ENCODE measurements at places on chromosomes 6 and 20.

DNA sequence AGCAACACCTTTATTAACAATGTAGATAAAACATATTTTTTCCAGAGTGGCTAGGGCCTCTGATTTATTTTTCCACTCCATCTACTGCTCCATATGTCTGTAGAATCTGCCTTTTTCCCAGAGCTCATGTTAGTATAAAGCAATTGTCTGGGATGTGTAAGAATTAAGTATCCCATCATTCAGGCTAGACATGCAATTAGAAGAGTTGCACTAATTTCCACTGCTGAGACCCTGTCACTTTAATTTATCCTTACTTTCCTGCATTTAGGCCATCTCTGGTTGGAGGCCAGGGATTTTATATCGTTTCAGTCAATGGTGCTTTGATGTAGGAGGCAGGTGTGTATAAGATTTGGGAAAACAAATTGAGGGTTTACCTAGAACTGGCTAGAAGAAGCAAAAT lies 286.1 kb upstream of the POU3F2 start:
- DNase-seq = no peak

- DNase-seq = no peak
Observed at GRCh38 chr20:22509090-22509842, 75.1 kb downstream of the FOXA2 start.

GRCh38 chr20:43271980-43272379 lies 82.3 kb upstream of the PTPRT start:
- DNase-seq = no peak

DNA sequence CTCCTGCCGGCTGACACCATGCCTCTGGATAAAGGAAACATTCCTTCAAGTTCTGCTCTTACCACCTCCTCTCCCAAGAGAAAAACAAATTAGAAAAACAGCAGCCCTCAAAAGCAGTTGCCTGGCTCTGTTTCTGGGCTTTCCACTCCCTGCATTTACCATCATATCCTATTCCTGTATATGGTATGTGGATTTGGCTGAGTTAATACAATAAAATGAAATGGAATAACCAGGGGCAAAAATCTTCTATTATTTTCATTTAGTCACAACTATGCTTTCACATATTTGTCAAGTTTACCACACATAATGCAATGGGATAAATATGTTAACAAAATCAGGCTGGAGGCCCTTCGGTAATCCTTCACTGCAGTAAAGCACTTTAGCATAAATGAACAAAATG lies 34.3 kb downstream of the COL12A1 start:
- no peak for DNase-seq

GRCh38 chr6:167652701-167653095 lies 174.0 kb upstream of the AFDN start:
- no peak for DNase-seq

- DNase-seq = no peak
Observed at GRCh38 chr20:55242853-55243252, 762.5 kb downstream of the CBLN4 start.

- no peak for DNase-seq
Observed at GRCh38 chr6:42471142-42471541, 19.4 kb upstream of the TRERF1 start.

DNA sequence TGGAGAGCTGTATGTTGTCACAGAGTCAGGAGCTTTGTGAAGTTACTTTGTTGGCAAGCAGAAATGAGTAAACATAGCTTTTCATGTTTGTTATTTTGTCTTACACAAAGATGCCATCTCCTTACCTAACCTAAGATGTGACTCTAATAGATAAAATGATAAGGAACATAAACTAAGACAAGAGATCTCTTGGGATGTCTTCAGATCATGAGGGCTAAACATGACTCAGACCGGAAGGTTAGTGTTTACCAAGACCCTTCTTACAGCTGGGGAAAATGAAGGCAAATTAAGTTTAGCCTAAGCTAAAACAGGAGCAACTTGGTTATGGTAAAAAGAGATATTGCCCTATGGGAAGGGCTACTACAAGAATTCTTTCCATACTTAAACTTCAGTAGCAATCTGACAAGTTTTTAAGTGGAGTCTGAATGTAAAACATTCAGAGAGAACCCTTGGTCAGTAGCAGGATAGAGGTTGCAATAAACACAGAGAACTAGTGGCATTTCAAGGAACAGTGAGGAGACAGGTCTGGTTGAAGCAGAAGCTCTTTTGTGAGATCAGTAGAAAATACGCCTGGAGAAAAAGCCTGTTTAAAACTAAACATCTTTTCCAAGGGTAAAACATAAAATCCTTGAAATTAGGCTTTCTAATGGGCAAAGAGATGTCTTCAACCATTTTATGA lies 29.9 kb downstream of the SGK1 start:
- no peak for DNase-seq

DNA sequence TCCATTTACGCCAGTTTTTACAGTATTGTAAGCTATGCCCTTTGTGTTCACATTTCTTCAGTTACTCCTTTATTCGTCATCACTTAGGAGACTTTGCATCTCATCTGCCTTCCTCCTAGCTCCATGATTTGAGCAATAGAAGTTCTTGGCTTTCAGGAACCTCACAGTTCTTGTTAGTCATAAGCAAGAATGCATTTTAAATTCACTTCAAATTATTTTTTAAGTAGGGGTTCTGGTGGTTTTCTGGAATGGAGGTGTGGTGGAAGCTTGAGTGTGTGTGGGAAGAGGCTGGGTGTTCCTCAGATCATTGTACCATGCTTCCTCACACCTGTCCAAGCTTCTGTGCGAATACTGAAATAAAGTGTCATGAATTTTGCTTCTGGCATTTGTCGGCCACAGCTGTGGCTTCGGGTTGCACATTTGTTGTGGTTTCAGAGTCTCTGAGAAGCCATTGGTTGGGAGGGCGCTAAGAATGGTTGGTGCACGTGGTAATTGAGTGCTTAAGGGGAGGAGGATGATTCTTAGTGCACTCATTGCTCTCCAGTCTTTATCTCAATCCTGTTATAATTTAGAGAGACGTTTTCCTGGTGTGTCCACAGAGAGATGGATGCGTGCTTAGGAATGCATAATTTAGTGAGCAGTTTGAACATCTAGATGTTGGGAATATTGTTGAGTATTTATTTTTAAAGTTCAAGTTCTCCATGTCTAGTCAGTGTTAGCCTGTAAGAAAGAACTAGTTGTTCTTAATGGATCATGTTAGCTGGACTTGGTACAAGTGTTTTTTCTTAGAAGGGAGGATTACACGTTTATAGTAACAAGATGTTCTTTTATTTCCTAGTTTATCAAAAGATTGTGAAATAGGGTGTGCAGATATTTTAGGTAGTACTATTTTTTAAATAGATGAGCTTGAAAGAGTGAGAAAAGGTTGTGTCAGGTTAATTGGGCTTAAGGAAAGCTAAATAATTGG lies 31.9 kb downstream of the FOXO3 start:
- no peak for DNase-seq

DNA sequence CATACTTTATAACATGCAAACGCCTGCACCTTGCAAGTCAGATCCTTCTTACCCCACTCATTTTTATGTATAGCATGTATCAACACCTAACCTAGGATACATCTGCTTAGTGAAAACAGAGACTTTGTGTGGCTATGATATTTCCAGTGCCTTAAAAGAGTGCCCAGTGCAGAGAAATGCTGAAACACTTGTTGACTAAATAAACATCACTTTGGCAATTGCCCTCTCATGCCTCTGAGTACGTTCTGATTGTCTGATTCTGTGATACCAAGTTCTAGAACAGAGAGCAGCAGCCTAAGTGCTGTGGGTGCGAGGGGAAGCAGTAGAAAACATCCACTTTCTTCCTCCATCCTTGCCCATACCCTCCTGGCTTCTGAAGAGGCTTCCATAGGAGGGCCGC lies 13.6 kb downstream of the PLEKHG1 start:
- no peak for DNase-seq

- DNase-seq = peak; percentile 14
Observed at GRCh38 chr6:32436995-32437836, 2.5 kb upstream of the HLA-DRA start.

DNA sequence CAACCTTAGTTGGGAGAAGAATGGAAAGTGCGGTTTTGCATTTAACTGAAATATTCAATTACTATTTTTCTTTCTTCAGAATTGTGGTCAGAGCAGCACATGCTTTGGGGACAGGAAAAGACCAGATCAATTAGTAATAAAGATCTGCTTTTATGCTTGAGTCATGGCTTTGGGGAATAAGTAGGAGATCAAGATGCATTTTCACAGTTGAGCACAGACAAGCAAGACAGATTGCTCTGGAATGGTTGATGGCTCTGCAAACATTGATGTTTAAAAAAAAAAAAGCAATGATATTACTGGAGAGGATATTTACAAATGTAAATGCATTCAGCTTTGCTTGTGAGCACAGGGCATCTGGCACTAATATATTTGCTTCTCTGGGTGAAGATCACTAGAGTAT lies 224.4 kb upstream of the SASH1 start:
- no peak for DNase-seq

DNA sequence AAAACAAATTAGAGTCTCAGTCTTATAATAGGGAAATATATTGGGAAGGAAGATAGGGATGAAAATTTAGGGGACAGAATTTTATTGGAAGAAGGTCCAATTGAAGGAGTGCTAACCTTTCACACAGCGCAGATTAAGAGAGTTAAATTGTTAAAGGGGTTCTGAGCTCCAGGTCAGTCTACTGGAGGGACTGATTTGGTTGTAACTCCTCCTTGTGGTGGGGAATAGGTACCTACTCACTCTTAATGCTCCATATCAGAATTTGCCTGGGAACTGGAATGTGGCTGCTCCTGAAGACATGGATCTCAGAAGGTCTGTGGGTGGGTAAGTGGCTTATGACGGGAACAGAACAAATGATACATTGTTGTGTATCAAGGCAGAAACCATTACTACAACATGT lies 143.5 kb downstream of the FLRT3 start:
- DNase-seq = no peak

DNA sequence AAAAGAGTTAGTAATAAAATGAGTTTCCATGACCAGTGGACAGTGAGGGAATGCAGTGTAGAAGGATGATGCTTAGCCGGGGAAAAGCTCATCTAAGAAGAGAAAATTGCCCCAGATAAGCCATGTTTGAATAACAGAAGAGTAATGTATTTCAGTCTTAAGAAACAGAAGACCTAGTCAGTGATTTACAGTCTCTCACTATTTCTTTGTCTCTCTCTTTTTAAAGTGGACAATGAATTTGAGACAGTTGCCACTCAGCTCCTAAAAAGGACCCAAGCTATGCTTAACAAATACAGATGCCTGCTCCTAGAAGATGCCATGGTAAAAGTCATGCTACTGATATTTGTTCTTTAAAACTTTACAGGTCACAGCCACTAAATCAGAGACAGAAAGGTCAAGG lies 19.4 kb upstream of the RPL7L1 start:
- no peak for DNase-seq

DNA sequence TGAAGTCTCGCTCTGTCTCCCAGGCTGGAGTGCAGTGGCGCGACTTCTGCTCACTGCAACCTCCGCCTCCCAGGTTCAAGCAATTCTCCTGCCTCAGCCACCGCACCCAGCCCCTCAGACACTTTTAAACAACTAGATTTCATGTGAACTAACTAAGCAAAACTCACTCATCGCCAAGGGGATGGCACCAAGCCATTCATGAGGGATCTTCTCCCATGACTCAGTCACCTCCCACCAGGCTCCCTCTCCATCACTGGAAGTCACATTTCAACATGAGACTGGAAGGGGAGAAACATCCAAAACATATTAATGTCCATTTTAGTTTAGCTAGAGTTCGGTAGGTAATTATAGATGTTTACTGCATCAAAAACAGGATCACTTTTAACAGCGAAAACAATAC lies 95.9 kb upstream of the PRL start:
- no peak for DNase-seq

DNA sequence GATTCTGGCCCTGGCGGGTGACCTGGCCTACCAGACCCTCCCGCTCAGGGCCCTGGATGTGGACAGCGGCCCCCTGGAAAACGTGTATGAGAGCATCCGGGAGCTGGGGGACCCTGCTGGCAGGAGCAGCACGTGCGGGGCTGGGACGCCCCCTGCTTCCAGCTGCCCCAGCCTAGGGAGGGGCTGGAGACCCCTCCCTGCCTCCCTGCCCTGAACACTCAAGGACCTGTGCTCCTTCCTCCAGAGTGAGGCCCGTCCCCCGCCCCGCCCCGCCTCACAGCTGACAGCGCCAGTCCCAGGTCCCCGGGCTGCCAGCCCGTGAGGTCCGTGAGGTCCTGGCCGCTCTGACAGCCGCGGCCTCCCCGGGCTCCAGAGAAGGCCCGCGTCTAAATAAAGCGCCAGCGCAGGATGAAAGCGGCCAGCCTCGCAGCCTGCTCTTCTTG lies 868 bp upstream of the SLC2A4RG start:
- peak; percentile 50 for DNase-seq

Measured in large intestine (tissue), 12 donors.